ENCODE measurements at places on chromosomes 1 and 21. TPM values are rescaled to one million over a fixed set of nuclear protein-coding genes. Genes with fewer than 3 reads are reported as not detected.

SPRR1A gene
- total RNA-seq: not detected

CHRM3 gene
- 0.49 TPM for total RNA-seq

ABCA4 gene
- 0.25 TPM for total RNA-seq

KRTAP27-1 gene
- total RNA-seq: not detected

C8B gene
- total RNA-seq: not detected

PRUNE1 gene
- total RNA-seq: 37.8 TPM

PTCH2 gene
- 0.41 TPM for total RNA-seq

FBXO44 gene
- total RNA-seq: 11.5 TPM

All from heart right ventricle (tissue), 16 donors.